Fibroblast of villous mesenchyme (primary cell): ENCODE measurements at places on chromosomes 13 and 19. TPM values are rescaled to one million over a fixed set of nuclear protein-coding genes. Genes with fewer than 3 reads are reported as not detected.

The SULT2B1 gene
- under 0.01 TPM in 1 of 2 replicates, not detected in the other for total RNA-seq

The ARID3A gene
- total RNA-seq = 39.3 and 45.8 TPM in 2 replicates

The ATP8B3 gene
- total RNA-seq = 0.86 and 1.6 TPM in 2 replicates

The APOC4 gene
- total RNA-seq = not detected in 2 replicates

The EBI3 gene
- 1.3 TPM in 1 of 2 replicates, not detected in the other for total RNA-seq

The LMO7 gene
- total RNA-seq = 174 and 185 TPM in 2 replicates

The CLDND2 gene
- not detected in 2 replicates for total RNA-seq

The ZNF441 gene
- total RNA-seq = 5.6 and 6.8 TPM in 2 replicates

The APOE gene
- total RNA-seq = 9.7 and 16.4 TPM in 2 replicates

The AMER2 gene
- total RNA-seq = not detected in 2 replicates

The CEACAM3 gene
- not detected in 2 replicates for total RNA-seq

The CEACAM1 gene
- total RNA-seq = under 0.01 and 0.97 TPM in 2 replicates

The ETV2 gene
- under 0.01 and 0.86 TPM in 2 replicates for total RNA-seq

The ZNF45 gene
- 18.4 and 25.5 TPM in 2 replicates for total RNA-seq

The GADD45B gene
- 54.8 and 70.9 TPM in 2 replicates for total RNA-seq

The KLC3 gene
- total RNA-seq = 0.32 TPM in 1 of 2 replicates, not detected in the other

The FPR2 gene
- total RNA-seq = not detected in 2 replicates

The CEACAM6 gene
- not detected in 2 replicates for total RNA-seq

The ZNF418 gene
- 3.5 and 5.2 TPM in 2 replicates for total RNA-seq

The GJB2 gene
- total RNA-seq = not detected in 2 replicates

The ZNF723 gene
- not detected in 2 replicates for total RNA-seq

The CABP5 gene
- not detected in 2 replicates for total RNA-seq

The DNAJC15 gene
- 4.7 and 6.1 TPM in 2 replicates for total RNA-seq

The PSG5 gene
- total RNA-seq = 39.3 and 45.3 TPM in 2 replicates

The TPRX2 gene
- total RNA-seq = not detected in 2 replicates

The PRR22 gene
- under 0.01 and 0.32 TPM in 2 replicates for total RNA-seq

The AKT2 gene
- 120 and 142 TPM in 2 replicates for total RNA-seq

The NLRP12 gene
- not detected in 2 replicates for total RNA-seq

The CGB1 gene
- total RNA-seq = not detected in 2 replicates

The EPN1 gene
- 17.7 and 31.2 TPM in 2 replicates for total RNA-seq

The SULT2A1 gene
- total RNA-seq = not detected in 2 replicates

The ZNF28 gene
- 11.3 and 18.6 TPM in 2 replicates for total RNA-seq

The PDE4C gene
- total RNA-seq = under 0.01 and 0.32 TPM in 2 replicates

The PDX1 gene
- not detected in 2 replicates for total RNA-seq

The SYNGR4 gene
- not detected in 2 replicates for total RNA-seq

The LPAR2 gene
- 0.86 and 0.97 TPM in 2 replicates for total RNA-seq

The ICAM5 gene
- total RNA-seq = 5.5 and 11.7 TPM in 2 replicates

The NRTN gene
- total RNA-seq = 0.32 TPM in 1 of 2 replicates, not detected in the other

The CASP14 gene
- not detected in 2 replicates for total RNA-seq

The LRG1 gene
- total RNA-seq = not detected in 2 replicates

The ZNF570 gene
- total RNA-seq = 7.7 and 11.2 TPM in 2 replicates

The PCDH20 gene
- under 0.01 and 0.43 TPM in 2 replicates for total RNA-seq

The OR10H1 gene
- total RNA-seq = not detected in 2 replicates

The MAB21L1 gene
- total RNA-seq = under 0.01 and 0.32 TPM in 2 replicates

The EDNRB gene
- 8.1 and 8.2 TPM in 2 replicates for total RNA-seq

The CEACAM20 gene
- total RNA-seq = not detected in 2 replicates

The LILRB2 gene
- not detected in 2 replicates for total RNA-seq

The DHDH gene
- not detected in 2 replicates for total RNA-seq

The PCSK4 gene
- total RNA-seq = 1.3 and 1.9 TPM in 2 replicates

The RXFP2 gene
- total RNA-seq = not detected in 2 replicates

The POSTN gene
- 149 and 390 TPM in 2 replicates for total RNA-seq

The CEACAM7 gene
- total RNA-seq = not detected in 2 replicates
